ENCODE measurements at places on chromosomes 12 and 14.

DNA sequence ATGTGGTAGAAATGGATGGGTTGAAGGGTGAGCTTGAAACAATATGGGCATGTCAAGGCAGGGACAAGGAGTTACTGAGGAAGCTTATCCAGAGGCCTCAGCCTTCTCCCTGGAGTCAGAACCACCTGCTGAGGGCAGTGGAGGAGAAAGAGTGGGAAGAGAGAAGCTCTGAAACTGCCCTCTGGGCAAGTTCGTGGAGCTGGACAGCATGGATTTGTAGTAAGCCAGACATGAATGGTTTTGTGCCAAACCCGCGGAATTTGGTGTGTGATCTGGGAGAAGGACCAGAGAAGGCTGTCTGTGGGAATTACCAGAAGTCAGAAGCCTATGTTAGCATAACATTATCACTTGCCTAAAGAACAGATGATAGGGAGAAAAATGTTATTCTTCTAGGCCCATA lies 164.8 kb downstream of the SLC41A2 start:
- no peak for DNase-seq

DNA sequence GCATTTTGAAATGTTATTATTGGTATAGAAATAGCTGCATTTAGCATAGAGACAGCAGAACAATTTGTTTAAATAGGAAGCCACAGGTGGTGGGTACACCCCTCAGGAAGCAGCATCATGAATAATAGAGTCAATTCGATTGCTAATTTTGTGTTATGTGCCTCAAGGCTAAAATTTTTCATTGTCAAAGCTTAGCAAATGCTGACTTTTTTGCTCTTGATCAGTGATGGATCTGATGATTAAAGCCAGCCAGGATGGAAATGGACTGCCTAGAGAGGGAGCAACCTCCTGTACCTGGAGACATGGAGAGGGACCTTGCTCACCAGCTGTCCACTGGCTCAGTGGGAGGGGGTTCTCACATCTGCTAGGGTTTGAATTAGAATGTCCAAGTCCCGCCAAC lies 4.5 kb upstream of the KRT8 start:
- no peak for DNase-seq

- DNase-seq = no peak
Measured at GRCh38 chr12:60421741-60422140, 825.9 kb downstream of the SLC16A7 start.

DNA sequence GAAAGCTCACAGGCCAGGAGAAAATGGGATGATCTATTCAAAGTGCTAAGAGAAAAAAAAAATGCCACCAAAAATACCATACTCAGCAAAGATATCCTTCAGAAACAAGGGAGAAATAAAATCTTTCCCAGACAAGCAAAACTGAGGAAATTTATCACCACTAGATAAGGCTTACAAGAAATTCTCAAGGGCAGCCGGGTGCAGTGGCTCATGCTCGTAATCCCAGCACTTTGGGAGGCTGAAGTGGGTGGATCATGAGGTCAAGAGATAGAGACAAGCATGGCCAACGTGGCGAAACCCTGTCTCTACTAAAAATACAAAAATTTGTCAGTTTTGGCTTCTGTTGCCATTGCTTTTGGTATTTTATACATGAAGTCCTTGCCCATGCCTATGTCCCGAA lies 48.2 kb downstream of the CRY1 start:
- DNase-seq = no peak

DNA sequence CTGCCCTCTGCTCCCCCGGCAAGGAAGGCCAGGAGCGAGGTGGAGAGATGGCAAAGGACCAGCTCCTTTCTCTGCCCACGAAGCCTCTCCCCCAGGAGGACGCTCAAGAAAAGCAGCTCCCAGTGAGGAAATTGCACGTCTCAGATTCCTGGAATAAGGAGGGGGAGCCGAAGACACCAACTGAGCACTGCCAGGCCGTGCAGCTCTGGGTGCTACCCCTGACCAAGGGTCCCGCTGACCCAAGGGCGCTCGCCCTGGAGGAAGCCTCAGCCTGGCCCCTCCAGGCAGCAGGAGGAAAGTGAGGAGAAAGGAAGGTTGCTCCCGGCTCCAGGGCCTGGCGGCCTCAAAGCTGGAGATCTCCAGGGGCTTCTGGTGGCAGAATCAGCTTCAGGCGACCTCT lies 174.1 kb upstream of the SFSWAP start:
- no peak for DNase-seq

DNA sequence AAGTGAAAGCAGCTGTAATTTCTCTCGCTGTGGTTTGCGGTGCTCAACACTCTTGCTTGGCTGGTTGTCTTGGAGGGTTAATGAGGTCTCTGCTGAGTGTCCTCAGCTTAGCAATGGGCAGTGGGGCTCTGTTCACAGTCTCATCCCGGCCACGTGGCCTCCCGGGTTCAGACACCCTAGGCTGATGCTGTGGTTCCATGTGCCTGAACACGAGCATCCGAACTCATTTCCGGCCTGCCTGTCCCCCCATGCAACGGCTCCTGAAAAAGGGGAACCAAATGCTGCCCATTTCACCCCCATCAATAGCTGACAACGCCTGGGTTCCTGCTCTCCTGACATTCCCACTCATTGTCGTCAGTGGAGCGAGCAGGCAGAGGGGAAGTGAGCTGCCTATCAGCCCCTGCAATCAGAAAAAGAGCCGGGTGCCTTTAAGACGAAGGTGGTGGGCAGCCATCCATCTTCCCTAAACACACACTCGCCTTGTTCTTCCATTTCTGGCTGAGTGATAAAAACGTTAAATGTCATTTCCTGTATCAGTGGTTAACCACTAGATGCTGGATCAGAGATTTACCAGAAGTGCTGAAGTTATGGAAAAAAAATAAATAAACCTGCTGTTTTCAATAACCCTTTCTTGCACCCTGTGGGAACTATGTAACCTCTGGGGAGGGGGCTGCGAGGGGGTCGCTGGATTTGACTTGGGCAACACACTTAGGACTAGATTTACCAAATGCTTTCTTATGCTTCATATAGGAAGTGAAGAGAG lies 60.3 kb upstream of the BCL2L14 start:
- DNase-seq = peak; percentile 37

DNA sequence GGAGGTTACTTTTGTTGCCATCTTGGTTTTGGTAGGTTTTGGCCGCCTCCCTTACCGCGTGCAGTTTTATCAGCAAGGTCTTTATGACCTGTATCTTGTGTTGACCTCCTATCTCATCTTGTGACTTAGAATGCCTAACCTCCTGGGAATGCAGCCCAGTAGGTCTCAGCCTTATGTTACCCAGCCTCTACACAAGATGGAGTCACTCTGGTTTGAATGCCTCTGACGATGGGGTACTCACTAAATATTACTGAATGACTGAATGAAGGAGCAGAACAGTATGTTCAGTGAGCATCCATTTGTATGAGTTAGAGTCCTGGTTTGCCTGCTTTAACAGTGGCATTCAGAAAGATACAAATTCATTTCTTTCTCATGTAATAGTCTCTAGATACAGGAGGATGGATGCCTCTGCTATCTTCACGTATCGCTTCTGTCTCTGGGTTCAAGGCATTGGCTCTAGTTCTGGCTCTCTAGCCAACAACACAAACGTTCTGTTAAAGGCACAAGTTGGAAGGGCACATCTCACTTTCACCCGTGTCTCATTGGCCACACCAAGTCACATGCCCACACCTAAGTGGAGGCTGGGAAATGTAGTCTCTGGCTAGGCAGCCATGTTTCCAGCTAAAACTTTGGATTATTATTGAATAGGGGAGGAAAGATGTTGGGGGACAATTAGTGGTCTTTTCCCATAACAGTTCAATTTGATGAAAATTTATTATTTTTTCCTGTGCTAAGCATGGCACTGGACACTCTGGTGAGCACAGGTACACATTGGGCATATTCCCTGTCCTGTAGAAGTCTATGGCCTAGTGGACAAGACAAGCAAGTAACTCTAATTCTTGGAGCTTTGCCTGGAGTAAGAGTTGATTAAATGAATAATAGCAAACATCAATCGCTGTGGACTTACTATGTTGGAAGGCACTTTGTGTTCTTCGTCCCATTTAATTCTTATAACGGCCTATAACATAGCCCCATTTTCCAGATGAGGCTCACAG lies 75.2 kb upstream of the RPH3A start:
- DNase-seq = no peak

GRCh38 chr14:81273521-81273920 lies 52.8 kb upstream of the GTF2A1 start:
- no peak for DNase-seq

DNA sequence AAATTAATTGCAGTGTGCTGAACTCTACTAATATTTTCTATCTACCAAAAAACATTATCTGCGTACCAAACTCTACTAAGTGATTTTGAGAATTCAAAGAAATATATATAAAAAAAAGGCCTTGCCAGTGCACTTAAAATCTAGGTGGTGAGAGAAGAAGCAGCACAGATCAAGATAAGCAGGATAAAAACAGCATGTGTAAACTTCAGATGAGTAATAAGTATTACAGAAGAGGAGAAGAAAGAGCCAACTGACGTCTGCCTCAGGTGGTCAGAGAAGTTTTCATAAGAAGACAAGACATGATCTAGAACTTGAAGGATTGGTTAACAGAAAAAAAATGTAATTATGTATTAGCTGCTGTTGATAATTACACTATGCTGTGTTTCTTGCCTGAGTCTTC lies 166.4 kb downstream of the DUSP6 start:
- DNase-seq = no peak

GRCh38 chr14:104723651-104724406 lies at the start of gene ADSS1:
ADSS1 (plus strand) TSS chr14:104724229; CDS start chr14:104724271, 42 bp downstream.
- DNase-seq = no peak

DNA sequence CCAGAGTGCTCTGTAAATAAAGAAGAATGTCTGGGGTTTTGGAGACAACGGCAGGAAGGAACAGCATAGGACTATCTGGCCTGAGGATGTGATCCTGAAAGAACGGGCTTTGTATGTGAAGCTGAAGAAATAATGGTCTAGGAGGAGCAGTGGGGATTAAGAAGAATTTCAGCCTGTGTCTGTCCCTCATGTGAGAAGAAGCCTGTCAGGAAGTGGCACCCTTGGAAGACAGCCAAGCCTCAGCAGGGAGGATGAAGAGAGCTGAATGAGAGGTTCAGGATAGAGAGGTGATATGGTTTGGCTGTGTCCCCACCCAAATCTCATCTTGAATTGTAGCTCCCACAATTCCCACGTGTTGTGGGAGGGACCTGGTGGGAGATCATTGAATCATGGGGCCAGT lies 56.9 kb upstream of the TCL1A start:
- no peak for DNase-seq

DNA sequence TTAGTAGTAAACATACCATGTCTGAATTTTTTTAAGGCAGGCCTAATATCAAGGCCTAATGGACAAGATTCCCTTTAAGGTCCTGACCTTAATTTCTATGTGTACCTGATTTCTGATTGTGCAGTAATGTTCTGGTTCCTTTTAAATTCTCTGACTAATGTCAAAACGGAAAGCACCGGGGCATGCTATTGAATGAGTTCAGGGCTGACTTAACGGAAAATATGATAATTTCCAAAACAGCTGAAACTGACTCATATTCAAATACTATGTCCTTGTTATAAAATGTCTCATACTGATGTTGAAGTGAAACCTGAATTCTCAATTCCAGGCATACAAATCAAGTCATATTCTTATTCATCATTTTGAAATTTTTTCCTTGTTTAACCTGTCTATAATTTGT lies 6.7 kb downstream of the TAS2R43 start:
- DNase-seq = no peak

DNA sequence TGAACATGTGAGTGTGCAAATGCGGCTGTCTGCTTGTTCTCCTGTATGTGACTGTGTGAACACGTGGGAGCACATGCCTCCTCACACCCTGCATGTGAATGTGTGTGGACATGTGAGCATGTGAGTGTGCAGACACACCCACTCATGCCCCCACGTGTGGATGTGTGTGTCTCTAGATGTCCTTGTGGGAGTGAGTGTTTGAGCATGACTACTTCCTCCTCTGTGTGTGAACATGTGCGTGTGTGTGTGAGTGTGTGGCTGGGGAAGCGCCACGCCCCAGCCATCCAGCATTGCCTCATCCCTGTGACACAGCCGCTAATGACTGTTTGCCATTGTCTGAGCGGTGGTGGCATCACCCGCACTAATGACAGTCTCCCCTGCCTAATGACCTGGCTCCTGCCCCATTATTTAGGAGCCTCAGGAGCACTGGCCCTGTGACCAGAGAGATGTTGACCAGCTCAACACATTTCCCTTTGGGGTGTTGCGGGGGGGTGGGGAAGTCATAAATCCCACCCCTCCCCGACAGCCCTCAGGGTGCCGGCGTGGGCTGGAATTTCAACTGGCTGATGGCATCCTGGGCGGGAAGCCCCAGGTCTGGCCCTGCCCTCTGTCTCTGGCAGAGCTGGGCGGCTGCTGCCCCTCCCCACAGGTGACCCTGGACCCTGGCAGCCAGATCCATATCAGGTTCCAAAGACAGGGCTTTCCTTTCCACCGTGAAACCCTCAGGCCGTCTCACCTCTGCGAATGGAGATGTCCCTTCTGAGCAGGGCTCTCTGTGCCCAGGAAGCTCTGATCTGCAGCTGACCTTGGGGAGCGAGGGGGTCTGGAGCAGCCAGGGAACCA lies 11.5 kb upstream of the KRT80 start:
- no peak for DNase-seq

DNA sequence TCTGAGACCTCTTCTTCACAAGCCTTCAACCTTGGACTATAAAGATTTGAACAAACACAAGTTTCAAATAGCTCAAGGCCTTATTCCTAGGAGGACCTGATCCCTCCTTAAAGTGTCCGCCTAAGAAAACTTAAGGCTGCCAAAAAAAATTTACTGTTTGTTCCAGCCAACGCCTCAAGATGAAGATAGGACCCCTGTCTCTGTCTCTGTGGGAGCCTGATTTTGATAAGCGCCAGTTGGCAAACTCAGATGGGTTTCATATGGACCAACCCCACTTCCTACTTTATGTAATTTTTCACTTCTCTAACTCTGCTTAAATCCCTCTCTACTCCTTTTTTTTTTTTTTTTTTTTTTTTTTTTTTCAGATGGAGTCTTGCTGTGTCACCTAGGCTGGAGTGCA lies 11.0 kb downstream of the FKBP3 start:
- no peak for DNase-seq

GRCh38 chr14:49857427-49858003 lies 4.9 kb upstream of the NEMF start:
- DNase-seq = no peak

GRCh38 chr12:116520801-116521471 lies 38.2 kb upstream of the MAP1LC3B2 start:
- peak; percentile 31 for DNase-seq

DNA sequence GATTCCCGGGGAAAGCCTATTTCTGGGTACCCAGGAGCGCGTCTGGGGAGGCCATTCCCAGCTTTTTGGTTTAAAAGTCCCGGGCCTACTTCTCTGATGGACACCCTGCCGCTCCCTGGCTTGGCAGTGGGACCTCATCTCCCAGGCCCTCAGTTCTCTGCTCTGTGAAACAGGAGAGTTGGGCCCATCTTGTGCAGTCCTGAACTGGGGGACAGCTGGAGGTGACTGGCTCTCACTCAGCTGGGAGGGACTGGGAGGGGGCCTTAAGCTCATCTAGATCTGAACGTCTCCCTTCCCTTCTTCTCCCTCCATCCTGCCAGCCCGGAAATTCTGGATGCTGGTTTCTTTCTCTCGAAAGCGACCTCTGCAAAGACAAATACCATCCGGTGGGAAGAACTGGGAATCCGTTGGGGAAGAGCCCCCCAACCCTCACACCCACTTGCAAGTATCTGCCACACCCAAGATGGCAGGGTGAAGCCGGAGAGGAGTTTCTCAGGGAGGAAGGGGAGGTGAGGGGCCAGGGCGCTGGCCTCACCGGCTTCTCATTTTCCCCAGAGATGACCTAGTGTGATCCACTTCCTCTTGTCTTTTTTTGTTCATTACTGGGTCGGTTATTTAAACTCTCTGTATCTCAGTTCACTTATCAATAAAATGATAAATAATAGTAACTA lies 1.4 kb downstream of the RIN3 start:
- DNase-seq = no peak
